Thoracic aorta (tissue), 2 donors: ENCODE measurements at places on chromosomes 1 and 21.

DNA sequence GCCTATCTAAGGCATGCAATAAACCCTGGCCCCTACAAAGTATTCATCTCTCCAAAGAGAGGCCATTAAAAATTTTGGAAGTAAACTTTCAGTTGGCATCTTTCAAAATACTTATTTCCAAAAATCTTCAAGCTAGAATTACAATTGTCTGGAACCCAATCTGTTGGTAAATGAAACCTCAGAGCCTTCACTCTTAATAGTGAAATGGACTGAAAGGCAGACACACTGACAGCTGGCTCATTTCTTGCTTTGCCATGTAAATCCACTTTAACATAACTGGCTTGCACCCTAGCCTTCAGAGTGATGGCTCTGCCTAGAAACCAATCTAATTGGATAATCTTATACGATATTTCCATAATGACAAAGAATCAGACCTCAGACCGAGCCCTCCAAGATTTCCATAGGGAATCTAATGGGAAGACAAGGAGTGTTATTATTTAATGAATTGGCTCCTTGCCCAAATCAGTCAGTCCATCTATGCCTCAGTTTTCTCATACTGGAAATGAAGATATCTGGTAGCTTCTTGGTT lies 9.2 kb upstream of the PALMD start:
- no peaks in the 10 kb centered on the region for H3K4me1 ChIP-seq
- H3K36me3 ChIP-seq: no peaks in the 10 kb centered on the region
- no peaks in the 10 kb centered on the region for H3K27me3 ChIP-seq
- DNase-seq: no peak
- H3K4me3 ChIP-seq: no peak overlapping the region
- no peak overlapping the region for H3K27ac ChIP-seq

DNA sequence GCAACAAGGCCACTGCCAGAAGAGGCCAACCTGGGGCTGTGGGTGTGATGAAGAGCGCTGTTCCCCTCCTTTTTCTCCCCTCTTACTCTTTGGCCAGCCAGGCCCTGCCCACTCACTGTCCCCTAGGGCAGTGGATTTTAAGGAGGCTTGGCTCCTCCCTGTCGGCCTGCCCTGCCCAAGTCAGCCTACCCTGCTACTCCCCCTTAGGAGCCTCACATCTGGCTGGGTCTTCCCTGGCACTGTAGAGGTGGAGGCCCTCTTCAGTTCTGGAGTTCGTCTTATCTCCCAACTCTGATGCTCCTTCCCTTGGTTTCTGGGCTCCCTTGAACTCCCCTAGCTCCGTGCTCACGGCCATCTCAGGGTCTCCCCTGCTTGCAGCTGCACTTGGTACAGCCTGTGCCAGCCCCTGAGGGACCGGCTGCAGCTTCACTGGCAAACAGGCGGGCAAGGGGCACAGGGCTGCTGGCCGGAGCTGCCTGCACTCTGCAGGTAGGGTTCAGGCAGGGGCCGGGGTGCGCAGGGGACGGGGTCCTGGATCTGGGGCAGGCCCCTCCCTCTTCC lies 4.0 kb downstream of the AMPD2 start:
- H3K4me3 ChIP-seq: peak overlapping the region; percentile 66
- DNase-seq: no peak
- peaks cover 44% of the 10 kb centered on the region for H3K4me1 ChIP-seq
- H3K27ac ChIP-seq: peak overlapping the region; percentile 6
- no peaks in the 10 kb centered on the region for H3K27me3 ChIP-seq
- peaks cover 26% of the 10 kb centered on the region for H3K36me3 ChIP-seq

GRCh38 chr1:212852105-212852688 lies 4.7 kb upstream of the SPATA45 start:
- peaks cover 8% of the 10 kb centered on the region for H3K4me1 ChIP-seq
- H3K27me3 ChIP-seq: no peaks in the 10 kb centered on the region
- no peak overlapping the region for H3K27ac ChIP-seq
- DNase-seq: no peak
- no peaks in the 10 kb centered on the region for H3K36me3 ChIP-seq

DNA sequence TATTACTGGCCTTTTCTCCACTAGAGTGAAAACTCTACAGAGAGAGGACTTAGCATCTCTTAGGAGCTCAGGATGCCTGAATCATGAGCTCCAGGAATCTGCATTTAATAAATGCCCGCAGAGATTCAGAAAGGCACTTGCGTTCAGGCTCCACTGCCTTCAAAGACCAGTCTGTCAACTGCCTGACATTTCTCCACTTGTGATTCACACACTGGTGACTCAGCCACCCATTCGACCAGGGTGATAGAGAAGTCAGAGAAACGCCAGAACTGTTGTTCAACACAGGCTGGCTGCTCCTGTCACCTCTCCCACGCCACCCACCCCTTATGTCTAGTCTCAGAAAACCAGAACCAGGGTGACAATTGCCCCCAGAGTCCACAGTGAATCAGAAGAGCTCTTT lies 26.9 kb upstream of the LBR start:
- peaks cover 14% of the 10 kb centered on the region for H3K4me1 ChIP-seq
- H3K27ac ChIP-seq: no peak overlapping the region
- H3K36me3 ChIP-seq: no peaks in the 10 kb centered on the region
- no peak overlapping the region for H3K4me3 ChIP-seq
- H3K27me3 ChIP-seq: no peaks in the 10 kb centered on the region

DNA sequence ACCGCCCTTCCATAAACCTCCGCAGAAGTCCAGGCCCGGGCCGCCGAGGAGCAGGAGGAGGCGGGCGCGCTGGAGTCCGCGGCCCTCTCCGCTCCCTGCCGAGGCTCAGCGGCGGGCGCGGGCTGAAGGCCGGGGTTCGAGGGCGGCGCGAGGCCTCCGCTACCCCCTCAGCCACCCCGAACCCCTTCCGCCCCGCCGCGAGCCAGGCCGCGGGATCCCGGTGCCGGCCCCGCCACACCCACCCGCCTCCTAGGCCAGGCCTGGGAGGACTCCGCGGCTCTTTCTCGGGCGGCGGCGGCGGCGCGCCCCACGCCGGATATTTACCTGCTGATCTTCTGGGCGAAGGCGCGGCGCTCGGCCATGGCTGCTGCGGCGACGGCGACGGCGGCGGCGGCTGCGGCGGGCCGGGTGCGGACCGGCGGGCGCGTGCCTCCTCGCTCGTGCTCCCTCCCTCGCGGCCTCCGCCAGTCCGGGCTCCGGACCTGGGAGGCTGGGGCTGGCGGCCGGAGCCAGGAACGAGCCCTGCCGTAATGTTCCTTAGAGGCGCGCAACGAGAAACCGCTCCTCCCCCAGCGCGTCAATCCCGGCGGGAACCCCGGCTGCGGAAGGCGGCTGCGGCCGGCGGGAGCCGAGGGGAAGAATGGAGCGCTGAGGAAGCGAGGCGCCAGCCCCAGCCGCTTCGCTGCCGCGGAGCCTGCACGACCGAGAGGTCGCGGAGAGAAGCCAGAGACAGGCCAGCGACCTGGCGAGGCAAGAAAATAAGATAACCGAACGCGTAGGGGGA lies at the start of gene DOCK7:
Gene DOCK7 (minus strand): TSS at position 484 of the 784 bp plus-strand sequence. CDS start 122 bp downstream, at position 362.
- DNase-seq: peak; percentile 12
- H3K4me1 ChIP-seq: peaks cover 24% of the 10 kb centered on the region
- peak within 1 kb of the TSS; percentile 83 for H3K27ac ChIP-seq
- H3K4me3 ChIP-seq: peak within 1 kb of the TSS; percentile 90
- no peaks in the 10 kb centered on the region for H3K27me3 ChIP-seq
- no peaks in the 10 kb centered on the region for H3K36me3 ChIP-seq
